Nephron progenitor cell (in vitro differentiated cells): ENCODE measurements at places on chromosomes 12 and 14.

DNA sequence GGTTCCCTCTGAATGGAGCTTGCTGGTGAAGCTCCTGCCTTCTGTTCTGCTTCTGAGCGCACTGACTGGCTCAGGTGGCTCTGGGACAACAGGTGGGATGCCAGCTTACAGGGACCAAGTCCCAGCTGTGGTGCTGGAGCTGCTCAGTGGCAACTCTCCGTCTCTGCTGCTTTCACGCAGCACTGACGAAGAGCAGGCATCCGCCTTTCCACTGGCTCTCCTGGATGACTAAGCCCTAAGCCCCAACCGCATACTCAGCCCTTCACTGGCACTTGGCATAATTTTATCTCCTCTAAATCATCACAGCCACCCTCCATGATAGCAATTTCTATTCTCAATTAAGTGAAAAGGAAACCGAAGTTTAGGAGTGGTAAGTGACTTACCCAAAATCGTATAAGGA, 3.7 kb upstream of the RTL1 start:
- DNase-seq = no peak

DNA sequence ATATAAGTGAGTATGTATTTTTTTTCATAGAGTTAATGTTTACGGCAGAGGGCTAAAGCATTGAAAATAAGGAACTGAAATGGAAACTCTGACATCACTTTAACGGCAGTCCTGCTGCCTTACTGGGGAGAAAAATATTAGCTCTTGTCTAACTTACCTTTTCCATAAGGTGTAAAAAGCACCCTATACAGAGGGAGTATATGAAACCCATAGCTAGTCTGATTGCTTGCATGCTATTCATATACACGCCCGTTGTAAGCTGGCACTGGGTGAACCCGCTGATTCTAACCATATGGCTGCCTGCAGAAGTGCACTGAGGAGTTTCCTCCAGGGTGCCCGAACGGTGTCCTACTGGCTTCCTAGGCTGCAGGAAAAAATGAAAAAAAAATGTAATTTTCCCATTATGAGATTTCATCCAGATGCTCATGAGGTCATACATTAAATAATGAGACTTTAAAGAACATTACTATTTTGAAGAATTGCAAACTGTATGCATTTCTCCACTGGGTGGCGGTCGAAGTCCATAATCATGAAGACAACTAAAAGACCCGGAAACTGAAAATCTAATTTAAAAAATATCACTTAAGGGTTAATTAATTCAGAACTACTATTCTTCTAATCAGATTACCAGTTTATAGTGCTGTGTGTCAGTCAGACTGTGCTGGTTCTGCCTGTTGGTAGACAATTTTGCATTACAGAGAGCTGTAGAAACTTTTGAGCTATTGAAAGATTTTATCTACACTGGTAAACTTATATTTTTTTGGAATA, 144.7 kb downstream of the ALX1 start:
- DNase-seq = peak; percentile 37

DNA sequence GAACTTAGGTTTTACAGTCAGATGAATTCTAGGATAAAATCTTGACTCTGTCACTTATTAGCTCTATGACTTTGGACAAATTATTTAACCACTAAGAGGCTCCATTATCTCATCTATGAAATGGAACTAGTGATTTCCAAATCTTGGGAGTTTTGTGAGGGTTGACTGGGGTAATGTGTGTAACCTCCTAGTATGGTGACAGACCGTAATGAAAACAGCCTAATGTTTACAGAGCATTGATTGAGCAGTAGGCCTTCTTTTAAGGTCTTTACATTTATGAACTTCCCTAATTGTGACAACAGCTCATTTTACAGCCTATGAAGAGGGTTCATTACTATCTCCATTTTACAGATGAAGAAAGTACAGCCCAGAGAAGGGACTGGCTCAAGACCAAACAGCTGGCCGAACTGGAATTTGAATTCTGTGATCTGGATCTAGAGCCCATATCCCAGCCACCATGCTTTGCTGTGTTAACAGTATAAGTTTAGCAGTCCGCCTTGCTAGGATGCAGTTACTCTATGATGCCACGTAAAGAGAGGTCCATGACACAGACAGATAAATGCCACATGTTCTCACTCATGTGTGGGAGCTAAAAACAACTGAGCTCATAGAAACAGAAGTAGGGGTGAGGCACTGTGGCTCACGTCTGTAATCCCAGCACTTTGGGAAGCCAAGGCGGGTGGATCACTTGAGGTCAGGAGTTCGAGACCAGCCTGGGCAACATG, 9.1 kb upstream of the FBXL14 start:
- DNase-seq = no peak

- DNase-seq = no peak
These were observed 261.4 kb downstream of the TTC8 start for GRCh38 chr14:89085737-89086382.

GRCh38 chr12:76457010-76457409, 102.6 kb downstream of the OSBPL8 start:
- no peak for DNase-seq

DNA sequence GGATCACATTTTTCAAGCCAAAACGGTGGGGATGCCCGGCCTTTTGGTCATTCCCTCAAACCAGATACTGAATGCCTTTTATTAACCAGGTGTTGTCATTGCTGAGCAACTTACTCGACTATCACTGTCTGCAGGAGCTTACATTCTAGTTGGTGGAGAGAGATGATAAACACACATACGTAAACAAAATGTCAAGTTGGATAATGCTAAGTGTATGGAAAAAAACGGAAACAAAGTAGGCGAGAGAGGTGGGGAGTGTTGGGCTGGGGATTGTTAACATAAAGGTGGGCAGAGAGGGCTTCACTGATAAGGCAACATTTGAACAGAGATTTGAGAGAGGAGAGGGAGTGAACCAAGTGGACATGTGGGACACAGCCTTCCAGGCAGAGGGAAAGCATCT, 4.5 kb downstream of the C12orf43 start:
- no peak for DNase-seq

DNA sequence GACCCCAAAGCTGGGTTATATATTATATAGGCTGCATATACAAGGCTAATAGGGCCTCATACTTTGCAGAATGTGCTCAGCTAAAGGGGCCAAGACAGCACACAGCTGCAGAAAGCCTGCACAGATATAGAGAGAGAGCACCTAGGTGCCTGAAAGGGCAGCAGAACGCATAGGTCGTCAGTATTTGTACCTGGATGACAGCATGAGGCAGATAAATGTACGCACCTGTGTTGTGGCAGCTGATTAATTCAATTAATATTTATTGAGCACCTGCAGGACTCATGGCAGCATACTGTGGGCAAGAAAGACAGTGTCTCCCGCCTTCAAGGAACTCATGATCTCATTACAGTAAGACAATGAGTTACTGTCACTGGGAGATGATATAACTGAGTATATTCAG, 33.4 kb downstream of the SPTB start:
- no peak for DNase-seq

DNA sequence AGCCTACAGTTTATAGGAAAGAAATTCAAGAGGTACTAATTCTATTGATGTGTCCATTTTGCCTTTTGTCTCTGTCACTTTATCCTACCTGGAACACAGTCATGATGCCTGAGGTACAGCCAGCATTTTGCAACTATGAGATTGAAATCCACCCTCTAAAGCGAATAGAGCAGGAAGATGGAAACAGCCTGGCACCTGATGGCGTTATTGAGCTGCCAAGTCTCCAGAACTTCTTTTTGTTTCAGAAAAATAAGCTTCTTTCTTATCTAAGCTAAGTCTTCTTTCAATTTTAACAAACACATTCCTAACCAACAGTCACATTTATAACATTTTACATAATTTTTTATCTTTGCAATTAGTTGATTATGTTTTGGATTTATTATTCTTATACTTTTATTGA, 182.1 kb downstream of the PAWR start:
- DNase-seq = no peak

- no peak for DNase-seq
These were observed 316.8 kb downstream of the CCDC91 start for GRCh38 chr12:28507033-28507432.
